Panc1 (cell line): ENCODE measurements at places on chromosomes 1 and 21. TPM values are rescaled to one million over a fixed set of nuclear protein-coding genes. Genes with fewer than 3 reads are reported as not detected.

WNT4 gene
- 0.92 TPM for total RNA-seq

NCAM2 gene
- 2.2 TPM for total RNA-seq

VANGL1 gene
- total RNA-seq: 22.7 TPM

SPRR3 gene
- not detected for total RNA-seq

DNA sequence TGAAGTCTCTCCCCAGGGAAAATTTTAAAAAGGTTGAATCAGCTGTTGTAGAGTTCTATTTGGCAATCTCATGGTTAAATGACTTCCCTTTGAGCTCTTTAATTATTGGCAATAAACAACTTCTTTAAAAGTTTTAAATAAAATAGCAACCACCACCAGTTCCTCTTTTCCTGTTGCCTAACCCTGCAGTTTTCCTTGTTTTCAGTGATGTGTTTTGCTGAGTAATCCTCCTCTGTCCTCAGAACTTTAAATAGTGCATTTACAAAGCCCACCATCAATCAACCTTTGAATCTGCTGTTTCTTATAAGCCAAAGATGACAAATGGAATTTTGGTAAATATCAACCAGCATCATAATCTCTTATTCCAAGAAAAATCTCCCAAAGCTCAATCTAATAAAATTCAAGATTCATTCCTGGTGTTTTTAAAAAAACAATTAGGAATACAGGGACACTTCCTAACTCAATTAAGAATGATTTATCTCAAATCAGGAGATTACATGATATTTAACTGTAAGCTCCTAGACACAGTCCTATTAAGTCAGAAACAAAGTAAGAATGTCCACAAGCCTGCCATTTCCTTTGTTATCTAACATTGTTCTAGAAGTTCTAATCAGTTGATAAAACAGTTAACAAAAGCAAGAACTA lies 14.8 kb downstream of the AVPR1B start:
- no peaks in the 10 kb centered on the region; the same call in 1 of the 2 replicates for H3K27me3 ChIP-seq
- H3K4me1 ChIP-seq: no peaks in the 10 kb centered on the region
- no peak overlapping the region for H3K4me3 ChIP-seq

- no peak for DNase-seq
- H3K36me3 ChIP-seq: no peaks in the 10 kb centered on the region
- no peaks in the 10 kb centered on the region for H3K4me1 ChIP-seq
Observed at GRCh38 chr1:62247391-62248168, 52.9 kb downstream of the L1TD1 start.

GRCh38 chr1:162080472-162081015 lies 11.1 kb downstream of the NOS1AP start:
- H3K4me3 ChIP-seq: no peak overlapping the region
- no peaks in the 10 kb centered on the region for H3K36me3 ChIP-seq
- peak overlapping the region; percentile 32 for H3K27ac ChIP-seq
- H3K4me1 ChIP-seq: peaks cover 63% of the 10 kb centered on the region
- DNase-seq: no peak

DNA sequence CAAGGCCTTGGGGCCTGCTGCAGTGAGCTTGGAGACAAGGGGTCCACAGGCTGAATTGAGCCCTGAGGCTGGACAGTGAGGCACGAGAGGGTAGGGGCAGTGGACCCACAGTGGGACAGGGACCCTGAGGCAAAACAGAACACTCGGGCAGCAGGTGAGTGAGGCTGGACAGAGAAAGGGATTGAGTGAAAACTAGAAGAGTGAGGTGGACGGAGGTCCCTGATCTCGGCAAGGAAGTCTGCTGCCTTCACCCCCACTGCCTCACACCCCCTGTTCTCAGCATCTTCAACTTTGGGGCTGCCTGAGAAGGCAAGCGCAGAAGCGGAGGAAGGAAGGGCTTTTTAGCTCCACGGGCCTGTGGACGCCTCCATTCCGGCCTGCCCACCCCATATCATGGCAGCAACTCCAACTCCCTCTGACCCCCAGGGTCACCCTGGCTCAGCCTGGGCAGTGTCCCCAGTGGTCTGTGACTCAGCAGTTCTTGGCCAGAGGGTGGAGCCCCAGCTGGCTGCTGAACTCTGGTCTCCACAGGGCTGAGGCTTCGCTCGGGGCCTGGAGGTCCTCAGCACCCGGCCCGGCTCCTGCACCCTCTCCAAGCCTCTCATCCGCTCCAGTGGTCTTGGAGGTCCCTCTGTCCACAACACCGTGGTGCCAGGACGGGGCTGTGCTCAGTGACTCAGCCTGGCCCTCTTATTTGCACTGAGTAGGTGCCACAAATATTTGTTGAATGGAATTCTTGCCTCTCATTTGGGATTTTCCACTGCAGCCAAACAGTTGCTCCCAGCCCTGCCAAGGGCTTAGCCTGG lies 60.0 kb upstream of the EPS8L3 start:
- no peak for DNase-seq
- no peak overlapping the region for H3K4me3 ChIP-seq
- H3K4me1 ChIP-seq: peaks cover 59% of the 10 kb centered on the region
- H3K27me3 ChIP-seq: no peaks in the 10 kb centered on the region

DNA sequence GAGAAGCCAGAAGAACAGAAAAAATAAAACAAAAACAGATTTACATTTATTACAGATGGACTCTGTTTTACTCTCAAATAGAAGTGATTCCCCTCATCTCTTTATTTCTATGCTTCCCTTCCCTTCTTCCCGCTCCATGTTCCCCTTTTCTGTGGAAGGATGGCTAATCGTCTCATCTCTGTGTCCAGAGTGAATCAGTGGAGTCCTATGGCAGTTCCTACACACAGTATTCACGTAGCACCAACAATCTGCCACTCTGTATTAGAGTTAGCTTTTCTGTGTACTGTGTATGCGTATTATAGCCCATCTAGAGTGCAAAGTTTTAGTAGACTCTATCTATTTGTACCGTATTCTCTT lies 6.8 kb upstream of the ERO1B start:
- no peak overlapping the region for H3K27ac ChIP-seq
- H3K36me3 ChIP-seq: no peaks in the 10 kb centered on the region
- no peak for DNase-seq

DNA sequence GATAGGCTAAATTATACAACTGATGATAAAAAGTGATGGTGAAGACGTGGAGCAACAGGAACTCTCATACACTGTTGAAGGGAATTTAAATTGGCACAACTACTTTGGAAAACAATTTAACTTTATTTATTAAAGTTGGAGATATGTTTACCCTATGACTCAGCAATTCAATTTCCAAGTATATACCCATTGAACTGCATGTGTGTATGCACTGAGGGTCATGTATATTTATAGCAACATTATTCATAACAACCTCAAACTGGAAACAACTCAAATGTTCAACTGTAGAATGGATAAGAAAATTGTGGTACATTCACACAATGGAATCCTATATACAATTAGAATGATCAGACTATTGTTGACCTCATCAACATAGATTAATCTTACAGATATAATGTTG lies 16.5 kb upstream of the BCAS2 start:
- no peak overlapping the region for H3K4me3 ChIP-seq
- no peaks in the 10 kb centered on the region for H3K27me3 ChIP-seq
- DNase-seq: no peak
- H3K27ac ChIP-seq: no peak overlapping the region
- H3K36me3 ChIP-seq: no peaks in the 10 kb centered on the region
- H3K4me1 ChIP-seq: no peaks in the 10 kb centered on the region

- DNase-seq: no peak
- H3K36me3 ChIP-seq: no peaks in the 10 kb centered on the region
- no peak overlapping the region for H3K27ac ChIP-seq
- H3K4me3 ChIP-seq: peak overlapping the region; percentile 30
- H3K4me1 ChIP-seq: no peaks in the 10 kb centered on the region
Observed at GRCh38 chr1:208203127-208203847, 40.9 kb downstream of the PLXNA2 start.

GRCh38 chr1:162930976-162931560 lies 70.1 kb upstream of the CCDC190 start:
- no peak overlapping the region for H3K4me3 ChIP-seq
- H3K4me1 ChIP-seq: no peaks in the 10 kb centered on the region
- H3K27me3 ChIP-seq: no peaks in the 10 kb centered on the region; the same call in 1 of the 2 replicates
- H3K27ac ChIP-seq: no peak overlapping the region

DNA sequence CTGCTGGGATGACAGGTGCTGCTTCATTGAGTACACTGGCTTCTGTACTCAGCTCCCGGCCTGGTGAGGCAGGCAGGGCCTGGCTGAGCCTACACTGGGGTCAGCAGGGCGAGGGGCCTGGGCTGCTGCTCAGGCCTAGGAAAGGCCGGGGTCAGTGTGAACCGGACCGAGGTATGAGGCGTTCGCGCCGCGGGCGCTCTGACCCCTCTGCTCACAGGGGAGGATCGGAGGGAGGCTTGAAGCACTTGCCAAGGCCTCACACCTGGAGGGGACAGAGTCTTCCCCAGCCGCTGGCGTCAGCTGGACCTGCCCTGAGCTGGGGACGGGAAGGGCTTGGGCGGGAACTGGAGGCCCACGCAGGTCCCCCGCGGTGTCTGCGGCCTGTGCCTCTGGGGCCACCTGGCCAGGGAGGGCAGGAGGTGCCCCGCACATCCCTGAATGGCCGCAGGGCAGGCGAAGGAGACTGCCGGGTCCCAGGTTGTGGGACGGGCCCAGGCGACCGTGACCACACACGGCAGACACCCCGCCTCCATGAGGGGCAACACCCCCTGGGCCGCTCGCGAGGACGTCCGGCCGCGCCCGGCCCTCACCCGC lies 466 bp downstream of the PEX10 start:
- H3K4me1 ChIP-seq: peaks cover 19% of the 10 kb centered on the region
- H3K27me3 ChIP-seq: no peaks in the 10 kb centered on the region
- H3K4me3 ChIP-seq: peak overlapping the region; percentile 87

DNA sequence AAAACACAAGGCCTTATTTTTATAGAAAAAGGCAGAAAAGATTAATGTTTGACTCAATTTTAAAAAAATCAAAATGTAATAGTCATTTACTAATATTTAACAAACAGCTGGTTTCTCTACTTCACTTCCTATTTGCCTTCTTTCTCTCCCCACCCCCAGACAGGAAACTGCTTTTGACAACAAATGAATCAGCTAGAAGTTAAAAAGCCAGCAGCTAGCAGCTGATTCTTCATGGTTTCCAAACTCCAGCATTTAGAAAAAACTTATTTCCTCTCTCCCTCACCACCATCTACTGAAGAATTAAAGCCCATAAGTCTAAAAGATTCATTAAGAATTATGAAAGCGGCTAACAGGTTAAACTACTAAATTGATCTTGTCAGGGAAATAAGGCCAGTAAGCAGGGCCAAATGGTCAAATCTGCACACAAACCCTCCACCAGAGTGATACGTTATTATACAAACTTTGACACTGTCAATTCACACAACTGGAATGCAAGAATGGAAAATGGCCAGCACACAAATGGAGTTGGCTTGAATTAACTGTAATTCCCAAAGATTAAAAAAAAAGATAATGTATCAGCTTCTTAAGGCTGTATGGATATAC lies 4.0 kb downstream of the WDR26 start:
- H3K27me3 ChIP-seq: no peaks in the 10 kb centered on the region
- H3K36me3 ChIP-seq: peaks cover 33% of the 10 kb centered on the region
- H3K4me3 ChIP-seq: peak overlapping the region; percentile 92
- H3K27ac ChIP-seq: peak overlapping the region; percentile 87

GRCh38 chr1:113534130-113534817 lies 144.0 kb downstream of the MAGI3 start:
- no peaks in the 10 kb centered on the region for H3K27me3 ChIP-seq
- H3K27ac ChIP-seq: no peak overlapping the region
- no peaks in the 10 kb centered on the region for H3K4me1 ChIP-seq

GRCh38 chr21:41283211-41283818 lies 33.3 kb upstream of the FAM3B start:
- no peaks in the 10 kb centered on the region for H3K4me1 ChIP-seq
- no peaks in the 10 kb centered on the region for H3K36me3 ChIP-seq
- no peak overlapping the region for H3K4me3 ChIP-seq
- DNase-seq: peak; percentile 54
- H3K27ac ChIP-seq: no peak overlapping the region

- no peaks in the 10 kb centered on the region; the same call in none of the 2 replicates for H3K4me1 ChIP-seq
- H3K4me3 ChIP-seq: peak overlapping the region; percentile 93
- peak overlapping the region; percentile 91 for H3K27ac ChIP-seq
- H3K27me3 ChIP-seq: no peaks in the 10 kb centered on the region
Observed at GRCh38 chr21:32611471-32611997, 643 bp downstream of the CFAP298 start.

GRCh38 chr1:226487921-226488320 lies 60.6 kb upstream of the STUM start:
- DNase-seq: no peak
- H3K27me3 ChIP-seq: 0 out of 2 replicates have a peak, but pooled peaks cover 5% of the 10 kb centered on the region
- no peak overlapping the region for H3K27ac ChIP-seq

DNA sequence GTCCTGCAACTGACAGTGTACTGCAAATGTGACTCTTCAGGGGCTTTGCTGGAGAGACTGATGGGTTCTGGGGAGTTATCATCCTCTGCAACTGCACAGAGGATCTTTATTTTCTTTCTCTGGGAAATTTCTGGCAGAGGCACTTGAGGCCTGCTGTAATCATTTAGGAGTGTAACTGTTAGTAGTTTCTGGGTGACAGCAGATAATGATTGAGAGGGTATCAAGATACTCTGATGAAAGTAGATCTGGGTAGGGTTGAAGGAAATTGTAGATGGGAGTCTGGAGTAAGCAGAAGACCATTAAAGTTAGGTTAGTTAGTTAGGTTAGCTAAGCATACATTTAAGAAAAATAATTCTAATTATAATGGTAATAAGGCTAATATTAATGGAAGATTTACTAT lies 11.0 kb upstream of the DDR2 start:
- no peaks in the 10 kb centered on the region for H3K27me3 ChIP-seq
- no peak overlapping the region for H3K27ac ChIP-seq
- no peaks in the 10 kb centered on the region for H3K4me1 ChIP-seq
- DNase-seq: no peak

GRCh38 chr1:201284636-201285035 lies 1.3 kb downstream of the PKP1 start:
- no peak overlapping the region for H3K4me3 ChIP-seq
- H3K4me1 ChIP-seq: no peaks in the 10 kb centered on the region
- H3K27ac ChIP-seq: no peak overlapping the region
- no peaks in the 10 kb centered on the region for H3K27me3 ChIP-seq
- no peak for DNase-seq

DNA sequence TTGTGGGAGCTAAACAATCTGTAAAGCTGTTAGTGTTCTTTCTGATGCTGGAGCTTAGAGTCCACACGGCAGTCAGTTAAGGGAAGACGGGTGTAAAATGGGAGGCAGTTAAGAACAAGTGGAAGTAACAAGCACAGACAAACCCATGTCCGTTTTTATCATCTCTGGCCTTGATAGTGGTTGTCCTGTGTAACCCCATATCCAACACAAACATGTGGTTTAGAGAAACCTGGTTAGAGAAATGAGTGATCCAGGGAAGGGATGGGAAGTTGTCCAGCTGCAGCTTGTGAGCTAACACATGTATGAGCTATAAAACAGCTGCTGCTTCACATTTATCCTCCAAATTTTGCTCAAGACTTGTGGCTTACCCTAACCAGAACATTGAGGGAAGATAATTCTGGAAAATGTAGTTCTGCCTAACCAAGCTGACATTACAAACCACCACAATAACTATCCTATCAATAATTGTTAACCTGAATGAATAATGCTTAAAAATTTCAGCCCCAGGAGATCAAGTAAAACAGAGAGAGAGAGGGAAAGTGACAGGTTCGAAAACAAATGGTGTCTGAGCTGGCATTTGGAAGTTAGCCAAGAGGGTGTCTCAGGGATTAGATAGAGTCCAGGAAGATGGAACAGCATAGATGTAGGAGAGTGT lies 10.6 kb upstream of the C1orf162 start:
- H3K27me3 ChIP-seq: no peaks in the 10 kb centered on the region
- H3K4me1 ChIP-seq: no peaks in the 10 kb centered on the region
- H3K36me3 ChIP-seq: peaks cover 12% of the 10 kb centered on the region
- DNase-seq: no peak
- no peak overlapping the region for H3K4me3 ChIP-seq

GRCh38 chr1:37602750-37603694 lies 7.3 kb upstream of the GNL2 start:
- H3K4me1 ChIP-seq: no peaks in the 10 kb centered on the region
- no peak overlapping the region for H3K4me3 ChIP-seq
- H3K36me3 ChIP-seq: no peaks in the 10 kb centered on the region
